Lower lobe of right lung (tissue), 2 donors: ENCODE measurements at places on chromosomes 2 and 18. TPM values are rescaled to one million over a fixed set of nuclear protein-coding genes. Genes with fewer than 3 reads are reported as not detected.

DNA sequence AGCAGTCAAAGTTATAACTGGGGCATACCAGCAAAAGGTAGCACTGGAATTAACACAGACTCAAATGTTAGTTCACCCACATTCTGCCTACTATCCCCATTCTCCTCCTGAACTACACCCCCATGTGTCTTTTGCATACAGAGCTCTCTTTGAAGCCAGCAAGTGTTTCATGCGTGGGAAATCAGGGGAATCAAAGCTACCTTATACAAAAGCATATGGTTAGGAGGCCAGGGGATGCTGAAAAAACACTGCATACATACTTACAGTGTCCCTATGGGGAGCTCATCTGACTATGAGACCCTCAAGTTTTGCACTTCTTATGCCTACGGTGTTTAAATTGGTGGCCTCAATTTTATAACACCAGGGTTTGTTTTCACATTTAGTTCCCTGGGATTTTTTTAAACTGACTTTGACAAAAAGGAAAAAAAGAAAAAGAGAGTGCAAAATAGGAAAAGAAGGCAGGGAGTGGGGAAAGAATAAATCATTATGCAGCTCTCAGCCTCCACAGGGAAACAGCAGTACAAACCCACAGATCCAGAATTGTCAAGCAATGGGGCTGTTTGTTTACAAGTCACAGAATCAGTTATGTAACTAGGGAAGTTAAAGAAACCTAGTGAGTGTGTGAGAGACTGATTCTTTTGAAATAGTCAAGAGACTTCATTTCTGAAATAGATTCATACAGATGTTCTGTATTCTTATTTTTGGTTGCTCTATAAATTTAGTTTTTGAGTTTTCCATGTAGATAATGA is 20.1 kb upstream of the PPP3R1 start:
- H3K36me3 ChIP-seq, result no peaks in the 10 kb centered on the region
- H3K4me1 ChIP-seq, result peaks cover 5% of the 10 kb centered on the region
- H3K4me3 ChIP-seq, result no peak overlapping the region
- H3K27me3 ChIP-seq, result no peaks in the 10 kb centered on the region
- H3K27ac ChIP-seq, result peak overlapping the region; percentile 20
- no peak for DNase-seq

DNA sequence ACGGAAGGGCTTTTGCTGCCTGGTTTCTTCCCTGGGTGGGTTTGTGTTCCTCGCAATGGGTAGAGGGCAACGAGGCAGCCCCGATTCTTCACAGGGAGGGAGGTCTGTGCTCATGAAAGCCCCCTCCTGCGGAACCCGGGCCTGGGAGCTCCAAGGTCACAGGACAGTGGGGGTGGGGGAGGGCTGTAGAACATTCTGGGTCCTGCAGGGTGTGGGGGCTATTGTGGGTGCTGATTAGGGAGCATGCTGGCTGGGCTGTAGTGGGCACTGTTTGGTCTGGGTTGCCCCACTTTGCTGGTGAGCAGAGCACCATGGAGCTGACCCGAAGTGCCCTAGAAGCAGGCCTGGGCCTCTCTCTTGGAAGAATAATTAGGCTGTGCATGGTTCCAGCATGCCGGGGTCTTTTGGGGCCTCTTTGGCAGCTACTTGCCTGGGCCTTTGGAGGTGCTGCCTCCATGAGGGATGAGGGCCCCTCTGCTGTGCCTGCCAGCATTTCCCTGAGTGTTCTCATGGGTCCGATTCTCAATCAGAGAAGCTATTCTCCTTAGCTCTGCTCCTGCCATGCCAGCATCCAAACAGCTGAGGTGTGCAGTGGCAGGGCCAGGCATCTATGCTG is 232.2 kb upstream of the HS6ST1 start:
- H3K36me3 ChIP-seq, result no peaks in the 10 kb centered on the region
- DNase-seq, result no peak
- no peaks in the 10 kb centered on the region for H3K27me3 ChIP-seq
- no peak overlapping the region for H3K27ac ChIP-seq

DNA sequence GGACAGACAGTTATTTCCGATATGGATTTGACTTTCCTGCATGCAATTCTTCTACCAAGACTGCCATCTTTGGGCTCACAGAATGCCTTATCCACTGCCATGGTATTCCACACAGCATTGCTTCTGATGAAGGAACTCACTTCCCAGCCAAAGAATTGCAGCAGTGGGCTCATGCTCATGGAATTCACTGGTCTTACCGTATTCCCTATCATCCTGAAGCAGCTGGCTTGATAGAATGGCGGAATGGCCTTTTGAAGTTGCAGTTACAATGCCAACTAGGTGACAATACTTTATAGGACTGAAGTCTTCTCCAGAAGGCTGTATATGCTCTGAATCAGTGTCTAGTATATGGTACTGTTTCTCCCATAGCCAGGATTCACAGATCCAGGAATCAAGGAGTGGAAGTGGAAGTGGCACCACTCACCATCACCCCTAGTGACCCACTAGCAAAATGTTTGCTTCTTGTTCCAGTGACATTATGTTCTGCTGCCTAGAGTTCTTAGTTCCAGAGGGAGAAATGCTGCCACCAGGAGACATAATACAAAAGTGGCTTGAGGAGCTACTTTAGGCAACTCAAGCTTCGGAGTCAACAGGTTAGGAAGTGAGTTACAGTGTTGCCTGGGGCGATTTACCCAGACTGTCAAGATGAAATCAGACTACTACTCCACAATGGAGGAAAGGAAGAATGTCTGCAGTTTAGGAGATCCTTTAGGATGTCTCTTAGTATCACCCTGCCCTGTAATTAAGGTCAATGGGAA is 23.8 kb upstream of the SMAD4 start:
- no peaks in the 10 kb centered on the region for H3K27me3 ChIP-seq
- no peaks in the 10 kb centered on the region for H3K4me1 ChIP-seq
- no peak for DNase-seq
- H3K4me3 ChIP-seq, result no peak overlapping the region

GRCh38 chr2:43210467-43211303 is 15.7 kb downstream of the ZFP36L2 start:
- no peaks in the 10 kb centered on the region for H3K27me3 ChIP-seq
- peak; percentile 82 for DNase-seq
- H3K27ac ChIP-seq, result peak overlapping the region; percentile 67
- no peak overlapping the region for H3K4me3 ChIP-seq
- no peaks in the 10 kb centered on the region for H3K36me3 ChIP-seq
- peaks cover 27% of the 10 kb centered on the region for H3K4me1 ChIP-seq

DNA sequence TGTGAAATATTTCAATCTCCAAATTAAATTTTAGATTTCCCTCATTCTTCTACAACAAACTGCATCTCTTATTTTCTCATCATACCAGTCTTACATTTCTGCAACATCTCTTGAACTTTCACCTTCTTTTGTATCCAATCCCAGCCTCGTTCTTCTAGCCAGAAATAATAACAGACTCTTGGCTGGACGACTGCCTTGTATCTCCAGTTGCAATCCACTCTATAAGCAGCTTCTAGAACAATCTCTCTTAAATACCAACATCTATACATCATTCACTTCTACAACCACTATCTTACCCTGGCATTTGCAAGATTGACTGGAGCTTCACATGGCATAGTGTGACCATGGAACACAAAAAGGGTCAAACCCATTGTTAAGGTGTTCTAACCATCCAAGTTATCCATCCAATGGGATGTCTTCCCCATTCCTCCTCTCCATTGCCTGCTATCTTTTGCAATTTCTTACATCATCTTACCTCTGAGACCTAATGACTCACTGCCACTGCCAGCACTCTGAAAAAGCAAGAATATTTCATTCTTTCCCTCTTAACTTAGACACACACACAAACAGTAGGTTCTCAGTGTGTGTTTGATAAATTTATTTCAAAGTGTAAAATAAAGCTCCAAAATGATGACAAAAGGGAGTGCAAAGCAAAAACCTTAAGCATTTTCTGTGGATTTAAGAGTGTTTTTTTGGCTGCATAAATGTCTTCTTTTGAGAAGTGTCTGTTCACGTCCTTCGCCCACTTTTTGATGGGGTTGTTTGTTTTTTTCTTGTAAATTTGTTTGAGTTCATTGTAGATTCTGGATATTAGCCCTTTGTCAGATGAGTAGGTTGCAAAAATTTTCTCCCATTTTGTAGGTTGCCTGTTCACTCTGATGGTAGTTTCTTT is 145.6 kb downstream of the METTL4 start:
- H3K27me3 ChIP-seq, result no peaks in the 10 kb centered on the region
- no peaks in the 10 kb centered on the region for H3K4me1 ChIP-seq
- DNase-seq, result no peak
- H3K4me3 ChIP-seq, result no peak overlapping the region
- no peak overlapping the region for H3K27ac ChIP-seq

GRCh38 chr2:85593023-85593422 is 2.5 kb upstream of the RNF181 start:
- H3K27me3 ChIP-seq, result no peaks in the 10 kb centered on the region
- no peak overlapping the region for H3K4me3 ChIP-seq
- DNase-seq, result no peak
- H3K27ac ChIP-seq, result no peak overlapping the region
- H3K4me1 ChIP-seq, result peaks cover 82% of the 10 kb centered on the region

DNA sequence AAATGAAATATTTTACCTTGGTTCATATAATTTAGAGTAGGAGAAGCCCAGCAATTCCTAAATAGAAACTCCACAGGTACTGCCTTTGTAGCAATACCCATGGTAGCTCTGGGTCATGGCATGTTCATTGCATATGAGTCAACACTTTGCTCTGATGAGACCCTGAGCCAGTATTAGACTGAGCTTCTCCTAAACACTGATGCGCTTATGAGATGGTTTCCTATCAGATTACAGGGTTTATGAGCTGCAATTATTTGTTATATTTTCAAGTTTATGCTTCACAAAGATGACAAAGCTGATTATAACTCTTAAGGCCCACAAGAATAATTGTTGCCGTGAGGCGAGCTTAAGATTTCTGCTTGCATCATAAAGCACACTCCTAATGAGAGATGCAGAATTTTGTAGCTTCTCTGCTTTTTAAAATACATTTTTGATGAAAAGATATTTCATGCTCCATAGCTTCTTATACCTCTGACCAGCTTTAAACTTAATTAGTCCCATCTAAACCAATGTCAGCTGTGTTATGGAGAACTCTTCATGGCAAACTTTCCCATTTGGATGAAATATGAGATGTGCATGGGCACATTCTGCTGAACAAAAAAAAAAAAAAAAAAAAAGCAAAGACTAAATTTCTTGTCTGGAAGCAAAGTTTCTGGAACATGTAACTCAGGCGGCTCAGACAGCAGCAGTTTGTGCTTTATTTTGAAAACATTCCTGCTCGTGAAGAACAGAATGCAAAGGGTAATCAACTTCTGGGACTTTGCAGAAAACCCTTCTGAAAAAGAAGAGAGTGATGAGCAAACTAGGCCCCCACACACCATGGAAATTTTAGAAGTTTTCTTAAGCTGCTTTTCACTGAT is 162.6 kb downstream of the KCNE4 start:
- no peak for DNase-seq
- no peaks in the 10 kb centered on the region for H3K27me3 ChIP-seq
- no peak overlapping the region for H3K4me3 ChIP-seq

DNA sequence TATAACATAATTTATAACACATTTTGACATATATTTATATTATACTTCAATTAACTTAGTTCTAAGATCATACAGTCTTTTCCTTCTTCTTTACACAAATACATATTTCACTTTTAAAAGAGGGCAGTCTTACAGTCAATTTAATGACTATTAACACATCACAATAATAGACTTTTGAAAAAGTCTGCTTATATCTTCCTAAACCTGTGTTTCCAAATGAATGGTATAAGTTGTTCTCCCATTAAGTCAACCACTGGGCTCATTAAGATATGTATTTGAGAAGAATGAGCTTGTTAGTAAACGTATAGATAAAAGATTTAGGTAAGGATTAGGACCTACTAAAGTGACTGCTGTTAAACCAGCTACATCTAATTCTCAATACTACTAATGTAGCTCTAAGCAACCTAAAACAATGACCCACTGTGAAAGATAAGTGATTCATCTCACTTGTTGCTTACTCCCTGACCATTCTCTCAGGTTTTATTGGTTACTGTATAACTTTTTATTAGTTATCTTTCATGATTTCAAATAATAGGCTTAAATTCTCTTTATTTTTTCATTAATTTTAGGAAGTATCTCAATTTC is 27.0 kb downstream of the SLC40A1 start:
- no peak for DNase-seq
- no peaks in the 10 kb centered on the region for H3K36me3 ChIP-seq
- H3K4me1 ChIP-seq, result peaks cover 30% of the 10 kb centered on the region

- H3K27ac ChIP-seq, result peak overlapping the region; percentile 74
- no peak overlapping the region for H3K4me3 ChIP-seq
- H3K4me1 ChIP-seq, result peaks cover 35% of the 10 kb centered on the region
- H3K36me3 ChIP-seq, result no peaks in the 10 kb centered on the region
- peak; percentile 81 for DNase-seq
These were observed 8.0 kb upstream of the ITGB6 start for GRCh38 chr2:160207804-160208654.

DNA sequence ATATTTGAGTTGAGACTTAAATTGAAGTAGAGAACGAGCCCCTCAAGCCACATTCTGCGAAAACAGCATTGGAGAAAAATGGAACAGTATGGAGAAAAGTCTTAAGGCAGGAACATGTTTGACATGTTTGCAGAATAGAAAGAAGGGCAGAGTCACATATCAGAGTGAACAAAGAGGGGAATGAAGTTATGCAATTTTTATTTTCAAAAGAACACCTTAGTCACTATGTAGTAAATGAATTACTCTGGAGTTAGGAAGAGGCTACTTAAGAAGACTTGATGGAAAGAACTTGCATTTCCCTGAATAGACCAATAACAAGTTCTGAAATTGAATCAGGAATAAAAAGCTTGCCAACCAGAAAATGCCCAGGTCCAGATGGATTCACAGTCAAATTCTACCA is 391.4 kb upstream of the CDH19 start:
- no peaks in the 10 kb centered on the region for H3K27me3 ChIP-seq

DNA sequence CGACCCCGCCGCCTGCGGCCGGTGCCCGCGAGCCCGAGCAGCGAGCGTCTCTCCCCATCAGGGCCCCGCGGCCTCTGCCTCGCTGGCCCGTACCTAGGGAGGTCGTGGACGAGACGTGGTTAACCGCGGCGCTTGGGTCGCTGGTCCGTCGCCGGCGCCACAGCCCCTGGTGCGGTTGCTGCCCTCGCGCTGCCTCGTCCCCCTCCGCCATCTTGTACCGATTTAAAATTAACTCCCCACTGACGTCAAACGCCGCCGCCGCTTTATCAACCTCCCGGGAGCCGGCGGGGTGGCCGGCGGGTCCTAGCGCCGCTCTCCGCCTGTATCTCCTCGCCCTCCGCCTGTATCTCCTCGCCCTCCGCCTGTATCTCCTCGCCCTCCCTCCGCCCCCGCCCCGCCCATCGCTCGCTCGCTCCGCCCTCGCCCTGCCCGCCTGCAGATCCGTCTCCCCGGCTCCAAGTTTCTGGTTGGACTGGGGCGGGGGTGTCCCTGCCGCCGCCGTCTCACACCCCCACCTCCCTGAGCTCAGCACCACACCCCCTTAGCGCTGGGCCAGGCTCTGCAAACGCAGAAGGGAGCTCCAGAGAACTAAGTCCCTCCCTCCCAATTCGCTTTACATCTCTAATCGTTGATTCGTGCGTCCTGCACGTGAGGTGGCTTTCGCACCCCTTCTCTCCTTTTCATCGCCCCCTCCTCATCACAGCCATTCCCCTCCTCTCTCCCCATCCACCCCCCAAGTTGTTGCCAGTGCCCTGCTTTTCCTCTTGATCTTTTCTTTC is at the start of gene ATL2:
Gene ATL2 (minus strand): TSS at position 224 of the 779 bp plus-strand sequence. CDS start 13 bp downstream, at position 211.
- peak within 1 kb of the TSS; percentile 99 for H3K27ac ChIP-seq
- no peaks in the 10 kb centered on the region for H3K27me3 ChIP-seq
- peak within 1 kb of the TSS; percentile 94 for H3K4me3 ChIP-seq
- peak; percentile 98 for DNase-seq
- H3K36me3 ChIP-seq, result no peaks in the 10 kb centered on the region

NABP1 gene
- 48.6 TPM for total RNA-seq

UCN gene
- 4.0 TPM for total RNA-seq

TDRD15 gene
- not detected for total RNA-seq

OBSL1 gene
- 49.4 TPM for total RNA-seq

DOK6 gene
- total RNA-seq, result 3.2 TPM
